ENCODE measurements at places on chromosomes 12 and 14.

DNA sequence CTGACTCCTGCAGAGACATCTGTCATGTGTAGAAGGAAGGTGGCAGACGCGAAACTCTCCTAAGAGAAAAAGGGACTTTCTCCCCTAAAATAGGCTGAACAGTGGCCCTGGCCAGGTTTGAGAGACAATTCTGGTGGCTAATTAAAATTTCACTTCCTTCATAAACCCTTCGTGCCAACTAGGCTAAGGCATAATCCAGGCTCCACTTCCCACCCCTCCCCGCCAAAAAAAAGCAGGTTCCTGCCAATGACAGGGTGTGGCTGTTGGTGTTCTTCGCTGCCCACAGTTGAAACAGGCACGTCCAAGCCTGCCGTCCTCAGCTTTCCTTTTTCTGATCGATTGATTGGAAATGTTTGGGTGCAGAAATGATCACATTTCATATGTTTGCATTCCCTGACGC is 144.6 kb downstream of the GCH1 start:
- no peak for DNase-seq

- no peak for DNase-seq
Observed at GRCh38 chr12:71994715-71995114, 56.1 kb downstream of the TPH2 start.

- DNase-seq = no peak
Observed at GRCh38 chr12:54368025-54368708, 3.9 kb upstream of the GPR84 start.

- DNase-seq = no peak
Observed at GRCh38 chr12:7144414-7145120, 14.4 kb downstream of the CLSTN3 start.

DNA sequence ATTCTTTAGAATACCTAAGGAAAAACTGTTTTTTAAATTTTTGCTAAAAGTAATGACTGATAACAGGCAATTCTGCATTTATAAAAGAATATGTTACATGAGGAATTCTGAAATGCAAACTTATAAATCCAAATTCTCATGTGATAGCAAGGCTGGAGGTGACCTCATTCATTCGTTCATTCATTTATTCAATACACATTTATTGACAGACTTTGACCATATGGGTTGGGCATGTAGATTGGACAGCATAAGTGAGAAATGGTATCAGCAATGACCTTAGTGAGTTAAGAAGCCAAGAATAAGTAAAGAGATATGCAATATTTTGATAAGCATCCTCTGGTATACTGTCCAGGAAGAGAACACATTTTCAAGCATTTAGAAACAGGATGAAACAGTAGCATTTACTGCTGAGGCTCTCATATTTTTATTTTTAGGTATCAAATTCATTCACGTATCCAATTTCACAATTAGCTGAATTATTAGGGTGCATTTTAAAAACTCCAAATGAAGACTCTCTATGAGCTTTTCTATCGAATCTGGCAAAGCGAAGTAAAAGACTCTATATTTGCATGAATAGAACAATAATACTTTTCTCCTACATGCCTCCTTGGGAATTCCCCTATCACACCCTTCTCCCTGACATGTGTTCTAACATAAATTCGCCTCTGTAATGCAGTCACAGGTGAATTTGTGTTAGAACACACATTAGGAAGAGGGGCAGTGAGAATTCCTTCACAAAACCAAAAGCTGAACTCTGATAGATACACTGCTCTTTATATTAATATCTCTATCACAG is 49.9 kb downstream of the PEBP1 start:
- no peak for DNase-seq

- no peak for DNase-seq
Observed at GRCh38 chr12:79895071-79895470, 39.8 kb downstream of the PPP1R12A start.

DNA sequence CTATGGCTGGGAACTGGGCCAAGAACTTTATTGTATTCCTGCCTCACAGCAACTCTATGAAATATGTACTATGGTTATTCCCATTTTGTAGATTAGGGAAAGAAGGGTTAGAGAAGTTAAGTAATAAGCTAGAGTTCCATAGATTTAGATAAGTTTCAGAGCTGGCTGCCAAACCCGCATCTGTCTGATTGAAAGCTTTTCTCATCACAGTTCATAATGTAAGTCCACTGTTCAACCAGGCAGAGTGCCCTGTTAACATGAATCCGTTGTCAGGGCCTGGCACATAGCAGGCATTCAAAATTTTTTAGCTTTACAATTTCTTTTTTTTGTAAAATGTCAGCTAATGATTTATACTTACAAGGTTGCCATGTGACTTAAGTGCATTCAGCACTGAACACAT is 467.3 kb downstream of the NRXN3 start:
- no peak for DNase-seq

DNA sequence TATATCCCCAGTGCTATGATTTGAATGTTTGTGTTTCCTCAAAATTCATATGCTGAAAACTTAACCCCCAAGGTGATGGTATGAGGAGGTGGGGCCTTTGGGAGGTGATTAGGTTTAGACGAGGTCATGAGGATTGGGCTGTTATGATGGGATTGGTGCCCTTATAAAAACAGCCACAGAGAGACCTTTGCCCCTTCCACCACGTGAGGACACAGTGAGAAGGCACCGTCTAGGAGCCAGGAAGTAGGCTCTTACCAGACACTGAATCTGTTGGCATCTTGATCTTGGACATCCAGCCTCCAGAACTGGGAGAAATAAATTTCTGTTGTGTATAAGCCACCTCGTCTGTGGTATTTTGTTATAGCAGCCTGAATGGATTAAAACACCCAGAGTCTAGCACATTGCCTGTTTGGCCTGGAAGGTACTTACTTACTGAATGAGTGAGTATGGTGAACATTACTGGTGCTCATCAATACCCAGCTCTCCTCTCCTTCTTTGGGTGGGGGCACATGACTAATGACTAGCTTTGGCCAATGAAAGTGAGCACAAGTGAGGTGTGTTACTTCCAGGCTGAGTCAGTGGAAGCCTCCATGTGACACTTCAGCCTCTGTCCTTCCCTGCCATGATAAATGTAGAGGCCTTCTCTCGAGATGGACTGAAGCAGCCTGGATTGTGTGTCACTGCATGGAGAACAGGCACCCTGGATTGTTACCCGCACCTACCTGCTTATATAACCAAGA is 72.4 kb upstream of the CHST11 start:
- no peak for DNase-seq

- DNase-seq = no peak
Observed at GRCh38 chr14:44300916-44301315, 206.2 kb downstream of the FSCB start.

- DNase-seq = no peak
Observed at GRCh38 chr12:12449533-12450025, 92.7 kb downstream of the BORCS5 start.

DNA sequence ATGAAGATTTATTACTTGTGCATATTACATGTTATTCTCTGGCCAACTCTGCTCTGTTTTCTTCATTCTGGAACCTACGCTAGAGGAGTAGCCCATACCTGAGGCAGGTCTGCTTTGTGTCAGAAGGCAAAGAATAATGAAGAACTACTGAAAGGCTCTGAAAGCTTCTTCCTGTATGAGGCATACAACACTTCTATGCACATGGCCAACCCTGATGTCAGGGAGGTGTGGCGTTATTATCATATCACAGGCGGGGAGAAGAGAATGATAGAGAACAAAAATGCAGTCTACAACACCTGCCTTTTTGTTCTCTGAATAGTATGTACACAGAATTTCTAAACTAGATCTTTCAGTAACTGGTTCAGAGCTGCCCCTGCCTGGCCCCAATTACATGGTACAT is 32.5 kb upstream of the CRY1 start:
- DNase-seq = no peak

DNA sequence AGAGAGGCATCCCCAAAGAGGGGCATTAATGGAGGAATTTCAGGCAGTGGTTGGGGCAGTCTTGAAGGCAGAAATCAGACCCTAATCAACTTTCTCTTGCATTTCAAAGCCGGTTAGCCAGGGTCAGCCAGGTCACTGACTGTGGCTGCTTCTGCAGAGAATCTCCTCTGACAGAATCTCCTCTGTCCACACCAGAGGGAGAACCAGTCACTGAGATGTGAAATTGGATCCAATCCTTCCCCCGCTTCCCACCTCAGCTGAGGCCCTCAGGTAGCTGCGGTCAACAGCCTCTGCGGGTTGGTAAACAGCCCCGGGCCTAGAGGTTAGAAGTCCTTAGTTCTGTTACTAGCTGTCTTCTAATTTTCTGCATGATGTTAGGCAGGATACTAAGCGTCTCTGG is 39.8 kb upstream of the NUAK1 start:
- DNase-seq = no peak

DNA sequence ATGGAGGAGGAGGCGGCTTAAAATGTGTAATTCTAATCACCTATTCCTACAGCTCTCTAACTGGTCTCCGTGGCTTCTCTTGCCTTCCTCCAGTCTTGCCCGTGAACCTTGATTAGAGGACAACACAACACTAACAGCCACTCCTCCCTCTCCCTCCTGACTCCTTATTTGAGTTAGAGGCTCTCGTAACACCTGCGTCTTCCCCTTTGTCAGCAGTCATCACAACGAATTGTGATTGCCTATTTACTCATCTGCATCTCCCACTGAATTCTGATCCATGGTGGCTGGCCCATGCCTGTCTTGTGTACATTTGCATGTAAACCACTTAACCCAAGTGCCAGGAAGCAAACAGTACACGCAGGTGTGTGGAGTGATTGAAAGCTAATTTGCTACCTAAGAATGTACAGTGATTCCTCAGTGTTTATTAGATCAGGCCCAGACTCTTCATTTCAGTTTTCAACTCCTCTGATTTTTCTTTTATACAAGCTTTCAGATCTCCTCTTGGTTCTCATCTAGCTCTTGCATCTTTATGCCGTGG is 154.5 kb downstream of the MON2 start:
- no peak for DNase-seq

- DNase-seq = no peak
Observed at GRCh38 chr14:91354979-91355685, 62.5 kb downstream of the CCDC88C start.

- no peak for DNase-seq
Observed at GRCh38 chr14:90088176-90088575, 26.4 kb downstream of the KCNK13 start.

GRCh38 chr12:131643631-131644452 is 67.0 kb upstream of the SFSWAP start:
- no peak for DNase-seq

- no peak for DNase-seq
Observed at GRCh38 chr12:110183386-110183785, 59.2 kb downstream of the IFT81 start.

GRCh38 chr14:55301437-55302121 is 30.4 kb downstream of the FBXO34 start:
- no peak for DNase-seq

DNA sequence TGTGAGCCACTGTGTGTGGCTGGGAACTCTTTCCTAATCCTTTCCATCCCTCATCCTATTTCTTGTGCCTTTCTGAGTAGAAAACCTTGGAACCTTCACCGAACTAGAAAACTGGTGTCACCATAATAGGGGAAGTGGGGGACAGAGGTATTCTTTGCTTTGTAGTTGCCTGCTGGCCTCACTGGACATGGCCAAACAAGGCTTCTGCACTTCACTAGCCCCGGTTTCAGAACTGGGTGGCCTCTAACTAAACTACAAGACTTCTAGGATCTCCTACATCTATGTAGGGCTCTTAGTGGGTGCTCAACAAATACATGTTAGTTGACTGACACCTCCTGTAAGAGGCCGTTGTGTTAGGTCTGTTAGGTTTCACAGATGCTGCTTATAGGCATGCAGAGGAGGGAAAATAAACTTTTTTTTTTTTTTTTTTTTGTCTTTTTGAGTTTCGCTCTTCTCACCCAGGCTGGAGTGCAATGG is 597 bp upstream of the CIROP start:
- DNase-seq = no peak

DNA sequence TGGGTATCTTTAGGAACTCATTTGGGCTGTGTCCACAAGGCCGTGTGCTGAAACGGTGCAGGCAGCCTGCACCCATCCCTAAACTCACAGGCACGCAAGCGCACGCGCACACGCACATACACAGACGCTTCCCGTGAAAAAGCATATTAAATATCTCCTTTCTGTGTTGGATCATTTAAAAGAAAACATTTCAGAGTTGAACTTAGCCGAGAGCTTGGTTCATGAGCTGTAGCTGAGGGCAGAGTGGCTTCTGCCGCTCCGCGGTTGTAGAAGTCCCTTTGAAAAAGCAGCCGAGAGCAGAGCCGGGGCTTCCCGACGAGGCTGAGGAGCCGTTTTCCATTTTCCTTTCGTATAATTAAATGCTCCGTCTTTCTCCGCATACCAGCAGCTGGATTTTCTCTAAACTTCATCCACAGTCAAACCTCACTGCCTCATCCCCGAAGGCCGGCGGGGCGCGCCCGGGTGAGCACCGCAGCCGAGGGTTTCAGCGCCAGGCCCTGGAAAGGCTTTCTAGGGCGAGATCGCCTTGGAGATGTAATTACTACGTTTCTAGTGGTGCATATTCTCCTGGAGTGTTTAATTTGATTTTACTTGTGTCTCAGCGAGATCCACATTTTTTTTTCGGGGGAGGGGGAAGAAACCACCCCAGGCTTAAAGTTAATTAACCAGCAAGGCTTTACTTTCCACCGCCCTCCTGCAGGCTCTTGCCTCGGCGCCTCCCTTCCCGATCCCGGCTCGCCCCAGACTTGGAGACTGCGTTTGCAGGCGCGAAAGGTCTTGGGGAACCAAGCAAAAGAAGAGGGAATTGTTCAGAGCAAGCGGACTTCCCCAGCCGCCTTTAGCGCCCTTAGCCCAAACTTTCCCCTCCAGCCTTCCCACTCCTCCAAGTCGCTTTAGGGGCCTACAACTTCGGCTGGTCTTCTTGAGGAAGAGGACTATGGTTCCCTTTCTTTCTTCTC is 3.0 kb upstream of the HOXC13 start:
- DNase-seq = no peak

- DNase-seq = no peak
Observed at GRCh38 chr12:32135967-32136366, 29.3 kb downstream of the BICD1 start.

DNA sequence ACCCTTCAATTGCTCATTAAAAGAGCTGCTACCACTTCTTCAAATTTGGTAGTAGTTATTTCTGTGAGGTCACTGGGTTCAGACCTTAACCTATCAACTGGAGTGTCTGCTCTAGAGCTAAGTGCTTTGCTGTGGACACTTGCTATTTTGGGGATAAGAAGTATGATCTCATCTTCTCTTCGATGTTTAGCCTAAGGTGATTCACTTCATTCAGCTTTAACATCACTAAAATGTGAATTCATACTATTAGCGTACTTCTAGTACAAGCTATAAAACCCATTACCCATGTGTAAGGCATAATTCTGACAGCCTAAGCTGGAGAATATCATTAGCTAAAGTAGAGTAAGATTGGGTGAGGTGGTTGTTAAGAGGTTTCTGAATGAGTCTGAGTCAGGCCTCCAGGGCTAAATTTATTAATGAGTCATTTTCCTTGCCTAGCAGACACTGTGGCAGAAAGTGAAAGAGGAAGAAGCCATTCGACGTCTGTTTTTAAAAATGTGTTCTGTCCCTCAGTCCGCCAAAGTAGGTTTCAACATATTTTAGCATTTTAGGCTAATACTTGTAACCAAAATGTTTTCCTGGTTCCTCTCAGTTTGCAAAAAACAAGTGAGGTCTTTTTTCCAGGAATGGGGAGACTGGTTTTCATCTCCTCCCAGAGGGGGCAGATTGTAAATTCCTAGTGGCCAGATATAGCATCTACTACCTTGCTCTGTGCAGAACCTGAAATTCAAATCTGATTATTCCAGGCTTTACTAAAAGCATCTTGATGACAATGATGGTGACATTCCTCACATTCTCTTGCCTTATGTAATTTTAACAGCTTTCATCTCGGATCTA is 103.6 kb downstream of the SSPN start:
- no peak for DNase-seq

Data from stimulated activated CD8-positive, alpha-beta memory T cell treated with anti-CD3 and anti-CD28 coated beads, Interleukin-15, amount 100 ng/mL, for 48 hours (primary cell).